IPS DF 19.7 (cell line): ENCODE measurements at places on chromosomes 7 and 10.

- no peak for DNase-seq
Measured at GRCh38 chr7:136063326-136063666, 86.1 kb upstream of the MTPN start.

GRCh38 chr10:63767138-63767801, 246.1 kb downstream of the REEP3 start:
- no peak for DNase-seq

- DNase-seq: no peak
Measured at GRCh38 chr7:143514487-143514886, 36.8 kb downstream of the TAS2R41 start.

- no peak for DNase-seq
Measured at GRCh38 chr7:20642166-20642565, 26.7 kb downstream of the ABCB5 start.

GRCh38 chr10:122495406-122496340, 34.3 kb downstream of the HTRA1 start:
- no peak for DNase-seq

GRCh38 chr10:131833446-131834080, 67.2 kb upstream of the PPP2R2D start:
- no peak for DNase-seq

DNA sequence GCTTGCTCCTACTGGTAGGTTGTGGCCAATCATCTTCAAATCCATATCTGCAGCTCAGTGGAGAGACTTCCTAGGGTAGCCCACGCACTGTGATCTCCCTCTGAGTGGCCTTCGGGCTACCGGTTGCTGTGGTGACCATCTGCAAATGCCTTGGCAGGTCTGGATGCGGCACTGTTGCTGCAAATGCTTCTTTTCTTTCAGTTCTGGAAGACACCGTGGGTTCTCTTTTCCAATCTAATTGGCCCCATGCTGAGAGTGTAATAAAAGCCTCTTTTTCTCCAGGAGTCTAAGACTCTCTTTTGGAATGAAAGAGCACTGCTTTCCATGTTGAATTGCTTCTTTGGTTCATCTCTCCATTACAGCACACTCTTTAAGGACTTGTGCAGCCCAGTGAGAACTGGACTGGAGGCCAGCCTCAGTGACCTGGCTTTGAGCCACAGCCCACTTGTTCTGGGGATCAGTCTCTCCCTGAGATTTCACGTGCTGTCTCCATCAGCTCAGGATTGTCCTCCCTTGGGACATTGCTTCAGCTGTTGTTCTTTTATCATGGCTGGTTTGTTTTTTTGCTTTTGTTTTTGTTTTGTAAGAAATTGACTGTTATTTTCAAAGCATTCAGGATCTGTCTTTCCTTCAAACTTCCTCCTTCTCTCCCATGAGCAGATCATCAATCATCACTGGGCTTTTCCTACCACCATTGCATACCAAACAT, 286.6 kb downstream of the BMPER start:
- DNase-seq: no peak

- no peak for DNase-seq
Measured at GRCh38 chr7:10239695-10240345, 733.9 kb upstream of the PHF14 start.

DNA sequence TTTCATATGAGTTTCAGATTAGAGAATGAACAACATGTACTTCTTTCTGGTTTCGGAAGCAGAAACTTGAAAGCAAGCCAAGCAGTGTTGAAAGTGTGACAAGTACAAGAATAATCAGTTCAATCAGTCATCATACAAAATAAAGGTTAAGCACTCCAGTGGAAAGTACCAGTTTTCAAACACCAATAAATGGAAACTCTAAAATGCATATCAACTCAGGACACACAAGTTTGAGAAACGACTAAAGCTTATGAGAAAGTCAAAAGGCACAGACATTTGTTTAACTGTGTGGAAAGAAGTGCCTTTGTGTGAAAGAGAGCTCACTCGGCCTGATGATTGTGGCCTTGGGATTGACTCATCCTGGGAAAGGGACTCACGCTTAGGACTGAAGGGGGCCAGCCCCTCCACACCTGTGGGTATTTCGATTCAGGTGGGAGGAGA, 60.6 kb upstream of the AKR1C1 start:
- DNase-seq: no peak

DNA sequence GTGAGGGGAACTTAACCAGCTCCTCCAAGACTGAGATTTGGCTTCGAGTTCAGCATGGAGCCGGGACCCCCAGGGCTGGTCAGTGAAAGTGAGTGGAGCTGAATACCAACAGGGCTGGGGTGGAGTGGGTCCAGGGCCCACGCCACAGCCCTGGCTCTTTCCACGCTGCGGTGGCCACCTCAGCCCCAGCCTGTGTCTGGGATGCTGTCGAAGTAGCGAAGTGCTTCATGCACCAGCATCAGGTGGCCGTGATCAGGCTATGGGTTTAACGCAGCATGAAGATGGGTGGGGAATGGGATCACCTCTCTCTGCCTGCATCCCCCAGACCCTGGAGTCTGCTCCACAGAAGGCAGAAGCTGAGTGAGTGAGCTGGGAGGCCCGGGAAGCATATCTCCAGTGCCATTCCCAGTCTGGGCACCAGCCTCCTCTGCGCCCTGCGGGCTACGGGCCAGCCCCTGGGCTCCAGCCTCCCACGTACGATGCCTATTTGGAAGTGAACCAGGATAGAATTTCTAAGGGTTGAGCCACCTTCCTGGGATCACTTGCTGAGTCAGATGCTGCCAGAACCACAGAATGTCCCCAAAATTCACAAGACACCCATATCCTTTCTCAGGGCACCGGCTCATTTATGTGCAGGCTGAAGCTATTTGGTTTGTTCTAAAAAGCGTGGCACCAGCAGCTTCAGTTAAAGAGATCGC, 131.1 kb upstream of the CHST15 start:
- no peak for DNase-seq

DNA sequence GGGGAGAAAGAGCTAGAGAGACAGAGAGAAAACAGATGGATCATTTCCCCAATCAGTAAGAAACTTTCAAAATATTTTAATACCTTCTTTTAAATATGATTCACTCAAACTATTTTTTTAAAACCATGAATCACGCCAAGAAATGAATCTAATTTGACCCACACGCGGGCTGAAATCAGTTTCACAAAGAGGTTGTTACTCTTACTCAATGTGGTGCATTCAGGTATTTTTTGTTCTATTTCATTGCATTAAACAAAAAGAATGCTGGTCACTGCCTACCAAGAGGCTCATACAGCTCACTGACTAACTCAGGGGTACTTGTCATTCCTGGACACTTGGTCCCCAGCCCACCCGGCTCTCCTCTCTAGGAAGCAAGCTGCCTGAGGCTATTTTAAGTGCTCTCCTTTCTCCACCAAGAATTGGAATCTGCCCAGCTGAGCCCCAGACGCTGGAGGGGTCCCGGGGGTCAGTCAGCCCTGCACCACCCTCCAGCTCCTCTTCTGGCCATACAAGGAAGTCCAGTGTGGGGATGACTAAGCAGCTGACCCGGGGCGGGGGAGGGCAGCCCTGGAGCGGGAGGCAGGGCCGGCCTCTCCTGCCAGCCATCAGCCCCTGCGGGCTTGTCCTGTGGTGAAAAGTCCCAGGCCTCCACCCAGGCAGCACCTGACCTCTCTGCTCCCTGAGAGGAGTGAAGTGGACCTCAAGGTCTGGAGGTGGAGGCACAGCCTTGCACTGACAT, 21.7 kb upstream of the PFKP start:
- no peak for DNase-seq

- no peak for DNase-seq
Measured at GRCh38 chr7:156309016-156309620, 331.5 kb upstream of the RNF32 start.

DNA sequence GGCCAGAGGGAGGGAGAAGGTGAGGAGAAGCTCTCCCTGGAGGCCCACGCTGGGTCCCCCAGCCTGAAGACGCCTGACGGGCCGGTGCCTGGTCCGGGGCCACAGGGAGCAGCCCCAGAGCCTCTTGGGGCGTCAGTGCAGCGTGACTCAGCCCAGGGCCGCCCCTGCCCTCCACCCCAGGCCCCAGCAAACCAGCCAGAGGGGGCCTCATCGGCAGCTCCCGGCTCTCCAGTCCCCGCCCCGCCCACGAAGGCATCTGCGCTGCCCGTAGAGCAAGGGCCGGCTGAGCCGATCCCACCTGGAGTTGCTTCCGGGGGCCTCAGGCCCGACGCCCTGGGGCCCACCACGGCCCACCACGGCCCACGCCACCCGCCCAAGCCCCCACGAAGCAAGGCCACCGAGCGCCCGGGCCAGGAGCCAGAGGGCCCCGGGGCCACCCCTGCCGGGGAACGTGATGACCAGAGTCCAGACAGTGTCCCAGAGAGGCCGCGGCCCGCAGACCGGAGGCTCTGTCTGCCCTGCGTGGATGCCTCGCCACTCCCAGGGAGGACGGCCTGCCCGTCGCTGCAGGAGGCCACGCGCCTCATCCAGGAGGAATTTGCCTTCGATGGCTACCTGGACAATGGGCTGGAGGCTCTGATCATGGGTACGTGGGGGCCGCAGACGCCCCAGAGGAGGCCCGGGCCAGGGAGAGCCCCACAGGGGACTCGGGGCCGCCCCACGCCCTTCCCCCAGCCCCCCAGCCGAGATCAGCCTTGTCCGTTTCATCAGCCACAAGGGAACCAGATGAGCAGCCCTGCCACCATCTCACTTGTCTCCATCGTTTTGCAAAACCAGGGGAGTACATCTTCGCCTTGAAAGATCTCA, 31.2 kb upstream of the UTF1 start:
- no peak for DNase-seq

DNA sequence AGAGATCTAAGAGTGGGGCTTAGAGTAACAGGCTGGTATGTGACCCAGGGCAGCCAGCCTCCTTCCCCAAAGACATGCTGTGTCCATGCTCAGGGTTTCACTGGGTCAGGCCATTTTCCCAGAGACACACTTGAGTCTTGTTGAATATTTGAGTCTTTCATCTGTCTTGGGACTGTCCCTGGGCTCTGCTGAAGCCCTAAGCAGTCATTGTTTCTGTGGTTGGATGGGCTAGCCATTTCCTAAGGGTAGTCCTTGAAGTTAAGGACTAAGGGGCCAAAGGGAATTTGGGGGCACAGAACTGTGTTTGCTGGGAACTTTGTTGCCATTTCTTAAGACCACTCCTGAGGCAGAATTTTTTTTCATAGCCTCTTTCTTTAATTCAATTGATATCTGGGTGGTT, 98.4 kb upstream of the SAMD8 start:
- DNase-seq: no peak

GRCh38 chr10:17232276-17232960, 4.4 kb downstream of the VIM start:
- no peak for DNase-seq

GRCh38 chr7:135748770-135749169, at the start of gene FAM180A:
TSS of gene FAM180A (minus strand) at chr7:135748813. CDS start at chr7:135748580, 233 bp downstream.
- no peak for DNase-seq

DNA sequence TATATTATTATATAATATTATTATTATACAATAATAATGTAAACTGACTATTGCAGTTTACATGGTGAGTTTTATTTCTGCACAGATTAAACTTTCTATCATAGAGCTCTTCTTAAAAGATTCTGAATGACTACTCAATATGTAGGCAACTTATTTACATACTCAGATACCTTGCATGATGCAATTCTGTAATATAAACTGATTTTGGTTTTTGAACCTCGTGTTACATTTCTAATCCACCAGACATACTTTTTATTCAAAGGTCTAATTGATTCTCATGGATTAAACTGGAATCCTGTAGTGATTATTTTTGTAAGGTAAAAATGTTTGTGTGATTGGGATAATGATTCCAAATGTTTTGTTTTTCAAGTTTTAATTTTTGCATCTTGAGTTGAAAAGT, 19.9 kb downstream of the SLC26A4 start:
- DNase-seq: no peak

GRCh38 chr7:13963925-13964324, 25.5 kb downstream of the ETV1 start:
- no peak for DNase-seq

- DNase-seq: peak; percentile 17
Measured at GRCh38 chr7:34133983-34134782, 228.8 kb downstream of the BMPER start.

DNA sequence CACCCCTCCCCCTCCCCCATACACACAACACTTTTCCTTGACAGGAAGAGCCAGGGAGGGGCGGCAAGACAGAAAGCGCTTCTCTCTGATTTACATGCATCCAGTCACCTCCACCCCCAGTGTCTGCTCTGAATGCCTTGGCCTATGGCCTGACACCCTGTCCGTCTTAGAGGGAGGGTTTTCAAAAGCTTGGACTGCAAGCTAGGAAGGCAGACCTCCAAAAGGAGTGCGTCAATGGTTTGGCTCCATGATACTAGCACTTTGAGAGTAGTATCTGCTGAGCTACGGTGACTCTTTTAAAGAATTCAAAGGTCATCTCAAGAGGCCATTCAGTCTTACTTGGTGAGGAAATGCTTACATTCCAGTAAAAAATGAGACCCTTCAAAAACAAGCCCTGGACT, 20.3 kb upstream of the PAX2 start:
- DNase-seq: no peak

DNA sequence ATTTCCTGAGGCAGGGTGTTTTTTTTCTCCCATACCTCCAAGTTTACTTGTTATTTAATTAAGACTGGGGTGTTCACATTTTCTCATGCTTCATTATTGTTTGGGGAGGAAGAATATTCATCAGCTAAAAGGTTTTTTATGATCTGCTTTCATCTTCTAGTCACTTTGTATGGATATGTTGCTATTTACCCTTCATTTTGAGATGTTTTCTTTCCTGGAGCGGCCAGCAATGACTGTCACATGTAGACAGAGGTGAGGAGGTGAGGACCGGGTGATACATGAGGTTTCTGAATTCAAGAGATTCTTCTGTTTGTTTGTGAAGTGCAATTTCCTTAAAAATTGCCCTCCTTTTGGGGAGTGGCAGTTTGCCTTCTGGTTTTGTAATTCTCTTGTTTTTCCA, 261.8 kb upstream of the BMPER start:
- DNase-seq: no peak

GRCh38 chr7:131550846-131551245, 5.6 kb downstream of the PODXL start:
- DNase-seq: no peak

GRCh38 chr7:47647181-47647917, 65.4 kb upstream of the TNS3 start:
- DNase-seq: no peak

- DNase-seq: no peak
Measured at GRCh38 chr10:33252324-33252723, 82.1 kb downstream of the NRP1 start.

- peak; percentile 61 for DNase-seq
Measured at GRCh38 chr10:102596506-102596971, 47.7 kb upstream of the TRIM8 start.

- no peak for DNase-seq
Measured at GRCh38 chr7:17985473-17986239, 42.0 kb downstream of the PRPS1L1 start.

- no peak for DNase-seq
Measured at GRCh38 chr10:123556049-123556448, 110.1 kb upstream of the GPR26 start.

DNA sequence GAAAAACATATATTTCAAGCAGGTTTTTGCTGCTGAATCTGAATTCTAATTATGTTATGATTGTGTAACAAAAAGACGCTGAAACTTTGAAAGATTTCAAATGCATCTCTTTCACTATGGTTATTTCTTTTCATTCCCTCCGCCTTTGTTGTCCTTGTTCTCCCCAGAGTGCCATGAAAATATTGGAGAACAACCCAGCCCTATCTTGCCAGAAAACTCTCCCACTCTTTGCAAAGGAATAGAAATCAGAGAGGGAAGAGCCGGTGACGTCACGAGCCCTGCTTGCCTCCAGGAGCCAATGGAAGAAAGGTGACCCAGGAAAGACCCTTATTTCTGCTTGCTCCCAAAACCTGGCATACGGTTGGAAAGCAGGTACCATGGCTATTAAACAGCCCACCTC, 3.4 kb downstream of the GFRA1 start:
- no peak for DNase-seq

- no peak for DNase-seq
Measured at GRCh38 chr7:31478721-31479120, 35.2 kb upstream of the ITPRID1 start.

GRCh38 chr7:151484971-151485707, 34.6 kb downstream of the RHEB start:
- DNase-seq: no peak
